Endothelial cell of umbilical vein (primary cell): ENCODE measurements at places on chromosomes 7 and 10. TPM values are rescaled to one million over a fixed set of nuclear protein-coding genes. Genes with fewer than 3 reads are reported as not detected.

DNA sequence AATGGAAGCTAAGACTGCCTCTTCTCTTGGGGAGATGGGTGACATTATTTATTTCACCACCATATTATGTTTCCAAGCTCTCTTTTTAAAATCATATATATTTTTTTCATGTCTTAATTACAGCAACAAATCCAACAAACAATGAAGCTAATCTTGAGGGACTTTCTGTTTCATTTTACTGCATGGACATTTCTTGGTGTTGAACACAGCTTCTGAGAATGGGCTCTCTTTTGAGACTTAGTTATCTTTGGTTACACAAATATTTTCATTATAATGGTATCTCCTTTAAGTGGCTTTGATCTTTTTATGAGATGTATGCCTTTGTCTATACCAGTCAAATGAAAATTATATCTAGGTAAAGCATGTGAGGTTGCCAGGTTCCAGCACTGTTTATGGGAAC, 210.0 kb upstream of the LRRN3 start:
- no peak for DNase-seq

- DNase-seq, result no peak
These were observed 50.1 kb upstream of the RASGEF1A start for GRCh38 chr10:43316988-43317387.

DNA sequence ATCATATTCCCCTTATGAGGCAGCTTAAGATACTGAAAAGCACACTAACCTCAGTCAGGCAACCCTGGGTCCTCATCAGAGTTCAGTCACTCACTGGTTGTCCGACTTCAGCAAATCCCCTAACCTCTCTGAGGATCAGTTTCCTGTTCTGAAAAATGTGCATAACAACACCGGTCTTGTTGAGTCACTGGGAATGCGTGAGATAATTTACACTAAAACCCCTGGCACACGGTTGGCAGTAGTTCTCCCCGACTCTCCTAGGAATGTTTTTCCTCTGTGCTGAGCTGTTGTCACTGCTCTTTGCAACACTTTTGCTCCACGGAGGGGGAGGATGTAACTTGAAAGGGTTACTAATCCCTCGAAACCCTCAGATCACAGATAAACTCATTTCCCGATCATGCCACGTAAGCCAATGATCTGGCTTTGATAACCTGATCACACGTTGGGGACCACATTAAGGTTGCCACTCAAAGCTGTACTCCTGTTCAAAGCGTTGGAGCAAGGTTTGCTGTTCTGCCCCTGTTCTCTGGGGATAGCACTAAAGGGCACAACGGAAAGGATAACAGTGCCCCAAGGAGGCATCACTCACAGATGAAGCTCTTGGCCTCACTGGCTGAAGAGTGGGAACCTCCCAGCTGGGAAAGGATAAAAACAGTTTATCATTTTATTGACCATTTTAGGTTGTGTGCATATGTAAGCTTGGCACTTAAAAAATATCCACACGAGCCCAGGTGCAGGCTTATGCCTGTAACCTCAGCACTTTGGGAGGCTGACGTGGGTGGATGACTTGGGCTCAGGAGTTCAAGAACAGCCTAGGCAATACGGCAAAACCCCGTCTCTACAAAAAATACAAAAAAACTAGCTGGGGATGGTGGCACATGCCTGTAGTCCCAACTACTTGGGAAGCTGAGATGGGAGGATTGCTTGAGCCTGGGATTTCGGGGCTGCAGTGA, 5.0 kb upstream of the RBM17 start:
- peak; percentile 78 for DNase-seq

DNA sequence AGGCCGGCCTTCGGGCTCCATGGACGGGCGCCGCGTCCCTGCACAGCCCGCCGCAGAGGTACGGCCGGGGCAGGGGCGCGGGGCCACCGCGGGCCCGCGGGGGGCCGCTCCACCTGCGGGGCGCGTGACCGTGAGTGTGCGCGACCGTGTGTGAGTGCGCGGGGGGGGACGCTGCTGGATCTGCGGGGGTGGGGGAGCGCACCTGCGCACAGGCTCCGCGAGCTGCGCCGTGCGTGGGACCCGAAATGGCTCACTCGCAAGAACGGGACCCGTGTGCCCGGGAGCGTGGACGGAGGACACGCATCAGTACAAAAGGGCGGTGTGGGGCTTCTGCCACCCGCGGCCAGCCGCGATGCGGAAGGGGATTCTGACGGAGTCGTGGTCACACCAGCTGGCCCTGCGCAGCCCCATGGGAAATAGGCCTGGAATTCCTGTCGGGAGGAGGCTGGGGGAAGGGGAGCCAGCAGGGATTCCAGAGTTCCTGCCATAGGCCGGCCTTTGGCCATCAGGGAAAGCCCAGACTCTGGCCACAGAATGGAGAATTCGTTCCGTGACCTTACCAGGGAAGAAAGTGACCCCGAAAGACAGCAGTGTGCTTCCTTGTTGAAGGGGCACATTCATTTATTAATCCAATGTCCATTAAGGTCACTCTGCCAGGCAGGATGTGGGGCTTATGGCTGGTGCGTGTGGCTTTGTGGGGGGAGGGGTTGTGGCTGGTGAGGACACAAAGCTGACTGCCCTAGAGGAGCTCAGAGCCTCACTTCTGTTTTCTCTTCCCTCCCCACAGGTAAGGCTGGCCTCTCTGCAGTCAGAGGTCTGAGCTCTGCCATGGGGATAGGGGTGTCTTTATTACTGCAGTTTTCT, 494 bp downstream of the REPIN1 start:
- peak; percentile 78 for DNase-seq

GRCh38 chr10:64648915-64649314, 1127.7 kb downstream of the REEP3 start:
- DNase-seq, result no peak

GRCh38 chr7:21543528-21544302, 876 bp downstream of the DNAH11 start:
- DNase-seq, result peak; percentile 23

- DNase-seq, result no peak
These were observed 62.8 kb downstream of the MTPN start for GRCh38 chr7:135914346-135914745.

DNA sequence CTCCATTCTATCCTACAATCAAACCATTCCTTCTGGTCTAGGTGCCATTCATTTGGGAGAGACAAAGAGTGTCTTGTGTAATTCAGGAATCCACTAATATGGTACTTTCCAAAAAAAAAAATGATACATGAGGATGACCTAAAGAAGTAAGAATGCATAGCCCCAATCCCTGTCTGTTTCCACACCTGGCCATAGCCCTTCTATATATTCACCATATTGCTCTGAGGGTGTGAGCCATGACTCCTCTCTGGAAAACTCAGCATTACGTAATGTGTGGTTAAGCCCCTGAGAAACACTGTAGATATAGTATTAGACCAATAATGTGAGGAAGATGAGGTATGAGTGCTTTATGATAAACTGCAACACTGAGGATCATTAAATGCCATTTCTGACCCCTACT, 592.7 kb downstream of the INHBA start:
- DNase-seq, result no peak

GRCh38 chr7:78055599-78055998, 257.0 kb downstream of the PHTF2 start:
- DNase-seq, result no peak

GRCh38 chr7:95863-96260, 96.5 kb upstream of the FAM20C start:
- DNase-seq, result no peak

The RNF32 gene
- not detected in 2 replicates for total RNA-seq

The FOXI2 gene
- total RNA-seq, result not detected in 2 replicates
